ENCODE measurements at places on chromosomes 2 and 18.

- no peak for DNase-seq
Measured at GRCh38 chr2:177072090-177072489, 140.5 kb upstream of the HNRNPA3 start.

DNA sequence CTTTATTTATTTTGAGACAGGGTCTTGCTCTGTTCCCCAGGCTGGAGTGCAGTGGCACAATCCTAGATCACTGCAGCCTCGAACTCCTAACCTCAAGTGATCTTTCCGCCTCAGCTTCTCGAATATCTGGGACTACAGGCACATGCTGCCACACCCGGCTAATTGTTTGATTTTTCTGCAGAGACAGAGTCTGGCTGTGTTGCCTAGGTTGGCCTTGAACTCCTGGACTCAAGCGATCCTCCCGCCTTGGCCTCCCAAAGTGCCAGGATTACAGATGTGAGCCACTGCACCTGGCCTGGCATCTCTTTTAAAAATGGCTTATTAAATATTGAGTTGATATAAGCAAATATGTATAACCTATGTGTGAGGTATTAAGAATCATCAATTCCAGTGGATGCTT, 209.5 kb downstream of the FAM210A start:
- DNase-seq, result no peak

DNA sequence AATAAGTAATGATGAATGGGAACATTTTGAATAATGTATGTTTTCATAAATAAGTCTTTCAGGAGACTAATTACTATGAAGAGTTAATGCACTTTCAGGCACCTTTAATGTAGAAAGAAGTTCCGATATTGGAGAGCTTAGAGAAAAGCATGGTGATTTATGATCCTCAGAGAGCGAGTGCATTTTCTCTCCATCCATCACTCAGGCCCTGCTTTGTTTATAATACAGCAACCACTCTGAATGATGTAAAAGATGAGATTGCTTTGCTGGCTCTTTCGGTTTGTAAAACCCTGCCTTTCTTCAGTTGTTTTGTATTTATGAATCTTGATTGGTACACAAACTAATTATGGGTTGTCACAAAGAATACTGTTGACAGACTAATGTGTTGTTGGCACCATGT, 132.0 kb downstream of the NYAP2 start:
- no peak for DNase-seq

- no peak for DNase-seq
Measured at GRCh38 chr2:60963190-60963589, 54.3 kb upstream of the PEX13 start.

- DNase-seq, result no peak
Measured at GRCh38 chr2:180670302-180671003, 310.0 kb upstream of the UBE2E3 start.

GRCh38 chr2:144143294-144144151, 376.4 kb downstream of the ZEB2 start:
- DNase-seq, result no peak

DNA sequence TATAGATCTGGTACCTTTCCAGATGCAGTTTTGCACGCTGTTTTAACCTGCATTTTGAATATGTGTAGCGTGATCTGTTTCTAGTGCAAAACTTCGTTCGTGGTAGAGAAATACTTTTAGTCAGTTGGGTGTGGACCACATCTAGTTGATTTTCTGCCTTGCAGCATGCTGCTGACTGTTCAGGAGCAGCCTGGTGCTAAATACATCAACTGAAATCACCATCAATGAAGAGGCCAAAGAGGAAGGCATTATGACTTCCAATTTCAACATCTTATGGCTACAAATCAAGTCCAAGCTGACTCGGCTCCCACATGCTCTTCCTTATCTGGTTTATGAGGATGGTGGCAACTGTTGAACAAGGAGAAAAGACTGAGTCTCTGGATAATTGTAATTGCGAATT, 298.5 kb downstream of the ZNF521 start:
- no peak for DNase-seq

- DNase-seq, result no peak
Measured at GRCh38 chr2:240601831-240602160, 15.3 kb downstream of the CAPN10 start.

GRCh38 chr18:1270081-1270480, 365.4 kb downstream of the ADCYAP1 start:
- DNase-seq, result peak; percentile 17

DNA sequence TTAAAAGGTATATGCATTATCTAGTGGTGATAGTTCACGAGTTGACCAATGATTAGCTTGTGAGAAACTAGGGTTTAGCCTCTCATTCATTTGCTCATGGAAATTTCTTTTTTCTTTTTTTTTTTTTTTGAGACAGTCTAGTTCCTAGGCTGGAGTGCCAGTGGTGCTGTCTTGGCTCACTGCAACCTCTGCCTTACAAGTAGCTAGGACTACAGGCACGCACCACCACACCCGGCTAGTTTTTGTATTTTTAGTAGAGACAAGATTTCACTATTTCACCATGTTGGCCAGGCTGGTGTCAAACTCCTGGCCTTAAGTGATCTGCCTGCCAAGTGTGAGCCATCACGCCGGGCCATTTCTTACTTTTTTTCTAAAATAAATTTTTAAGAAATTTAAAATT, 14.0 kb downstream of the KDM3A start:
- no peak for DNase-seq

DNA sequence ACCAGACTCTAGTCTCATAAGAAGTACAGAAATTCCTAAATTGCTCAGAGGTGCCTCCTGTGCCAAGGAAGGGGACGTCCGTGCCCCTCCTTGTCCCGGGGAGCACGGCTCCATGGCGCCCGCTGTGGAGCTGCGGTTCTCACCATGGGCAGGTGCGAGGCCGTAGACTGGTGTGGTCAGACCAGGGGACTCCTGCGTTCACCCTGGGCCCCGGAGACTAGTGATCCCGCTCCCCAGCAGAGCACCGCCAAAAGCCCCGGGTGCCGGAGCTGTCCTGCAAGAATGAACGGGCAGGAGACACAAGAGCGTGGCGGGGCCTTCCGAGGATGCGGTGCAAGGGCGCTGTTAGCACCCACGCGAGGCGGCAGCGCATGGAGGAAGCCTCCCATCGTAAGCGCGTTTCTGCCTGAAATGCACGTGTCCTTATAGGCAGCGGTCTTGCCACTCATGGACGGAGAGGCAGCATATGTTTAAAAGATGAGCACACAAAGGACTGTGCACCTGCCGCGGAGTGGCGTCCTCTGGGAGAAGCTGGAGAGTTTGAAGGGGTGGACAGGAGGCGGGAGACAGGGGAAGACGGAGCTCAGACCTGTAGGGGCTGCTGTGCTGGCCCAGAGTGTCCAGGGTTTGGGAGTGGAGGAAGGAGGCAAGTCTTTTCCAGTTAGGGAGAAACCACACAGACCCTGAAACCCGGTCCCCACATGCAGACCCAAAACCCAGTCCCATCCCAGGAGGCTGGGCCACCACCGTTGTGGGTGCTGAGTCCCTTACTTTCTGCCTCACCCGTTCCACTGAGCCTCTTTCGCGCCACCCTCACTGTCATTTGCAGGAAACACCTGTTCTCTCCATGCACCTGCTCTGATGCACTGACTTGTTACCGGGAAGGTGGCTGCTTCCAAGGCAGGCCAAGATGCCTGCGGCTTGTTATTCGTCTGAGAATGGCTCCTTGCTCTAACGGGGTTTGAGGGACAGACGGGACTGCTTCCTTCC, 7.5 kb upstream of the KCNG2 start:
- DNase-seq, result peak; percentile 36

- DNase-seq, result peak; percentile 70
Measured at GRCh38 chr2:236250909-236251579, 13.2 kb downstream of the ASB18 start.

All from DMS153 (cell line).